ENCODE measurements at places on chromosomes 5 and 9.

GRCh38 chr9:120308495-120308894 lies 271.5 kb downstream of the CDK5RAP2 start:
- DNase-seq, result no peak

DNA sequence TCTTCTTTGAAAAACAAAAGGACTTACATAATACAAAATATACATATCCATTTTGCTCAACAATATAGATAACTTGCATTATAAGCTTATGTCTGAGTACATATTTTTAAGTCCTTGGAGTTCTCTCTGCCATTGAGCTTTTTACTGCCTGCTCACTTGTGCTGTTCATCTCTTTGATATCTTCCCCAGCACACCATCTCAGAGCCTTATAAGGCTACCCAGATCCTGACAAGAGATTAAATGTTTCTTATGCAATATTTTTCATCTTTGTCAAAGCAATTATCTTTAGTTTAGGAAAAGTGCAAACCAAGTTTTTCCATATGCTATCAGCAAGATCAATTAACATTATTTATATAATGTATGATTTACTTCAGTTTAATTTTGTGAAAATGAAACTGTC lies 60.7 kb upstream of the ITGA1 start:
- DNase-seq, result no peak

DNA sequence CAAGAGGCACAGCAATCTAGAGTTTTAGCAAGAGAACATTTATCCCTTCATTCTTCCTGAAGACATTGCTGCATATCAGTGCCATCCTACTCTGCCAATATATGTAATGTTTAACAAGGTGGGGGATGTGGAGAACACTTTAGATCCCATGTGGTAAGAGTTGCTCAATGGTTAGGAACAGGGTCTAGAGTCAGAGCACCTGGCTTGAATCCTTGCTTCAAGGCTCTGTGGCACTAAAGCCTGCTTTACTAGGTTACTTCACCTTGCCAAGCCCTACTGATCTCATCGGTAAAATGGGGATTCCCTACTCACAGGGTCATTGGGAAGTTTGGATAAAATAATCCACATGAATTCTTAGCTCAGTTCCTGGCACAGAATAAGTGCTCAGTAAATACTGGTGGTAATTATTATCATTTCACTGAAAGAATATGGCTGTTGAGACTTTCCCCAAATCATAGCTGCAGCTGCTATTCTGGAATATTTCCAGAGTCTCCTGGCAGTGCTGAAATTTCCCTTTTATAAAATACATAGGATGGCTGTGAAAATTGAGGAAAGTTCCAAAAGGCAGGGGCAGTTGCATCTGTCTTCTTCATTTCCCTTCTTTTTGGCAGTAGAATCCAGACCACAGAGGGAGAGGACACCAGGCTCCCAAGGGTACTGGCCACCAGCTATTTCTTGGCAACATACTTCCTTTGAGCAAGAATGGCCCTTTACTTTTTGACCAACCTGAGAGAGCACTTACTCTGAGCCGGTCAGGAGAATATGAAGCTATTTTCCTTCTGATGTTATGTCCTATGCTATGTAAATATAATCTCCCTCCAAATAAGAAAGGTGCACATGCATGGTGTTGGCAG lies 142.8 kb downstream of the PALM2AKAP2 start:
- DNase-seq, result no peak

- no peak for DNase-seq
Measured at GRCh38 chr9:133989625-133990365, 2.3 kb downstream of the VAV2 start.

- peak; percentile 53 for DNase-seq
Measured at GRCh38 chr5:62306896-62307689, 1.1 kb downstream of the KIF2A start.

- no peak for DNase-seq
Measured at GRCh38 chr9:93161786-93162562, 22.0 kb upstream of the WNK2 start.

GRCh38 chr9:112846528-112847488 lies 43.9 kb downstream of the SLC46A2 start:
- DNase-seq, result no peak

- no peak for DNase-seq
Measured at GRCh38 chr5:69004676-69005075, 89.1 kb upstream of the SLC30A5 start.

- no peak for DNase-seq
Measured at GRCh38 chr5:160445132-160445531, 23.5 kb downstream of the PTTG1 start.

- DNase-seq, result no peak
Measured at GRCh38 chr5:107384256-107384655, 286.5 kb downstream of the EFNA5 start.

Measured in activated T-cell treated with anti-CD3 and anti-CD28 coated beads for 4 hours (primary cell).